ENCODE measurements at places on chromosomes 1 and 21. TPM values are rescaled to one million over a fixed set of nuclear protein-coding genes. Genes with fewer than 3 reads are reported as not detected.

The GPR37L1 gene
- not detected for total RNA-seq

The CRYBG2 gene
- 3.8 TPM for total RNA-seq

The CSMD2 gene
- total RNA-seq = not detected

The TOE1 gene
- 25.2 TPM for total RNA-seq

The ICOSLG gene
- 13.0 TPM for total RNA-seq

Data from T-helper 1 cell treated with Interleukin-12 subunit alpha and Interleukin-12 subunit beta and Interleukin-4 antibody, amounts not matched to agents 30 ng/mL and 1 ng/mL, for 36 hours (primary cell).